ENCODE measurements at places on chromosomes 5 and 9.

GRCh38 chr9:33289496-33289895 lies 820 bp upstream of the NFX1 start:
- DNase-seq, result peak; percentile 42

- DNase-seq, result no peak
These were observed 174.9 kb upstream of the PAPPA start for GRCh38 chr9:115978659-115979096.

DNA sequence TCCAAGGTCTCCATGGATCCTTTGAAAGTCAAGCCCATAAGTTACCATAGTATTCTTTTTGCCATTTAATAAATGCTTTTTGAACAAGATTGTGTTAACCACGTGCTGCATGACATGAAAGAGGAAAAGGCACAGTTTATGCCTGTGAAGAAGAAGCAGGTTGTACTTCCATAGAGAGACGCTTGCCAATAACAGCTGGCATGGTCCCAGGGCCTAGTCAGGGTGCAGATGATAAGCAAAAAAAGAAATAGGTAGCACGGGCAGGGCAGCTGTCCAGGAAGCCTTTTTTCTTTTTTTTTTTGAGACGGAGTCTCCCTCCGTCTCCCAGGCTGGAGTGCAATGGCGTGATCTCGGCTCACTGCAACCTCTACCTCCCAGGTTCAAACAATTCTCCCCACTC lies 71.8 kb upstream of the CLINT1 start:
- DNase-seq, result no peak

DNA sequence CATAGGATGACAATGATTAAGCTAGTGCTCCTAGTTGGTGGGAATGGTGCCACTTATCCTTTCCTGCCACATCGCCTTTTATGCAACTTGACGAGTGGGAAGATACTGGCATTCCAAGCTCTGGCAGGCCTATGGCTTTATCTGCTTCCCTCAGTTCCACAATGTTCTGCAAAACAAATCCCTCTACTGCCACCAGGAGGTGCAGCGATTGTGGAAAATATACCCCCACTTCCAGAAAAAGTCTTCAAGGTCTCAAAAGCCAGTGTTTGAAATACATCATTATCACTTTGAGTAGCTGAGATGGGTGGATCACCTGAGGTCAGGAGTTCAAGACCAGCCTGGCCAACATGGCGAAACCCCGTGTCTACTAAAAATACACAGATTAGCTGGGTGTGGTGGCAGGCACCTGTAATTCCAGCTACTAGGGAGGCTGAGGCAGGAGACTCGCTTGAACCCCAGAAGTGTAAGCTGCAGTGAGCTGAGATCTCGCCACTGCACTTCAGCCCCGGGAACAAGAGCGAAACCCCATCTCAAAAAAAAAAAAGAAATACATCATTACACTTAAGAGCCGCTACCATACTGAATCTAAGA lies 3.4 kb downstream of the CLINT1 start:
- peak; percentile 13 for DNase-seq

DNA sequence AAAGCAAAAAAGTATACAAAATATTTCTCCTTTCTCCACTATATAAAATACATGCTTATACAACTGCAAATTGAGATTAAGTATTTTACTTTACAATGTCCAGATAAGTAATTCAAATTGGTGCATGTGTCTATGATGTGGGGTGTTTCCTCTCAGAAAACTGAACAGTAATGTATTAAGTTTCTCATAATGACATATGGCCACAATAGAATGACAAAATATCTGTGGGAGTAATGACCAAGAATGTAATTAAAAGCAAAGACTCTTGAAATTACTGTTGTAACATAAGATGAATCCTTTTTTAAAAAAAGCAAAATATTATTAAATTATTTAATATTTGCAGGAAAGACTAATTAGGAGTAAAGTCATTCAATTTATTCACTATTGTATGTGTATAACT lies 155.1 kb downstream of the RFX3 start:
- no peak for DNase-seq

DNA sequence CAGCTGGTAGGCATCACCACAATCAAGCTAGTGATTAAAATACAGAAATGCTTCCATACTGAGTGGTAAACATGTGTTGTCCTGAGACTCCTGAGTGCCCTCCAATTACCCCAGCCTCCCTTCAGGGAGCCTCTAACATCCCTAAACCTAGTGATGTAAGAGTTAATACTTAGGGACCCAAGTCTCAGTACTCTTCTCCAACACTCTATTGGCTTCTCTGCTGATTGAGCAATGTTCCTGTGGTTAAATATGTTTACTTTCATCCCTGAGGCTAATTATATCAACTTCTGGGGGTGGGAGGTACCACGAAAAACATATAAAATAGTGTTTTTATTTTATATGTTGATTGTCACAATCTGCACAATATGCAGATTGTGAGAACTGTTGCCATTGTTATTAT lies 5.0 kb downstream of the GRXCR2 start:
- DNase-seq, result no peak

- peak; percentile 67 for DNase-seq
These were observed 15.2 kb downstream of the GBGT1 start for GRCh38 chr9:133148199-133149129.

- no peak for DNase-seq
These were observed 44.5 kb upstream of the ANGPTL2 start for GRCh38 chr9:127166651-127167524.
